A549 treated with DMSO at 1 μM for 4 hours (cell line): ENCODE measurements at places on chromosomes 4 and X. TPM values are rescaled to one million over a fixed set of nuclear protein-coding genes. Genes with fewer than 3 reads are reported as not detected.

BRS3 gene
- total RNA-seq: not detected in 5 replicates

PCDH18 gene
- total RNA-seq: not detected in 5 replicates

CCDC158 gene
- 0.02 to 0.03 TPM in 2 of 5 replicates, not detected in the others for total RNA-seq

CD40LG gene
- not detected in 5 replicates for total RNA-seq

REPS2 gene
- 0.45 to 0.89 TPM (median 0.82 TPM) in 5 replicates for total RNA-seq

PABPC4L gene
- total RNA-seq: 0.05 to 0.16 TPM (median 0.11 TPM) in 5 replicates

UGT2B15 gene
- 0.06 to 0.11 TPM (median 0.08 TPM) in 4 of 5 replicates, not detected in the other for total RNA-seq

C4orf50 gene
- total RNA-seq: not detected in 5 replicates

NUP62CL gene
- 14.0 to 18.1 TPM (median 16.5 TPM) in 5 replicates for total RNA-seq

ADH7 gene
- total RNA-seq: not detected in 5 replicates

SH3TC1 gene
- 7.6 to 10.5 TPM (median 8.3 TPM) in 5 replicates for total RNA-seq

NRK gene
- not detected in 5 replicates for total RNA-seq

NXF2B gene
- not detected in 5 replicates for total RNA-seq

RAB28 gene
- total RNA-seq: 8.2 to 10.4 TPM (median 10.2 TPM) in 5 replicates

RRH gene
- 0.06 to 0.15 TPM (median 0.11 TPM) in 3 of 5 replicates, not detected in the others for total RNA-seq

SLITRK4 gene
- total RNA-seq: 0.02 TPM in 2 of 5 replicates, not detected in the others

TBL1X gene
- 12.9 to 16.2 TPM (median 14.4 TPM) in 5 replicates for total RNA-seq

SHROOM3 gene
- 3.6 to 5.6 TPM (median 5.0 TPM) in 5 replicates for total RNA-seq

CCKAR gene
- not detected in 5 replicates for total RNA-seq

RBMXL3 gene
- total RNA-seq: not detected in 5 replicates

SMR3B gene
- not detected in 5 replicates for total RNA-seq

ALB gene
- 0.15 TPM in 1 of 5 replicates, not detected in the others for total RNA-seq

UCHL1 gene
- 906 to 988 TPM (median 963 TPM) in 5 replicates for total RNA-seq

GNRHR gene
- not detected in 5 replicates for total RNA-seq

GLRB gene
- 0.75 to 0.95 TPM (median 0.88 TPM) in 5 replicates for total RNA-seq

ANKRD50 gene
- 3.8 to 6.1 TPM (median 5.6 TPM) in 5 replicates for total RNA-seq

PORCN gene
- 15.2 to 19.4 TPM (median 17.0 TPM) in 5 replicates for total RNA-seq

TMLHE gene
- 9.5 to 12.9 TPM (median 10.9 TPM) in 5 replicates for total RNA-seq

SPP1 gene
- 164 to 250 TPM (median 177 TPM) in 5 replicates for total RNA-seq

KCNIP4 gene
- not detected in 5 replicates for total RNA-seq

NPNT gene
- total RNA-seq: 0.19 to 0.41 TPM (median 0.22 TPM) in 5 replicates

BMP2K gene
- 8.8 to 13.2 TPM (median 12.2 TPM) in 5 replicates for total RNA-seq

USP17L20 gene
- not detected in 5 replicates for total RNA-seq

NSDHL gene
- total RNA-seq: 39.7 to 43.4 TPM (median 41.6 TPM) in 5 replicates

RGN gene
- 0.13 TPM in 1 of 5 replicates, not detected in the others for total RNA-seq

FOXP3 gene
- total RNA-seq: 0.10 to 0.21 TPM (median 0.12 TPM) in 5 replicates

ADH1C gene
- total RNA-seq: not detected in 5 replicates

KIT gene
- total RNA-seq: not detected in 5 replicates

SNCA gene
- 0.05 to 0.14 TPM (median 0.09 TPM) in 3 of 5 replicates, not detected in the others for total RNA-seq

VSIG1 gene
- total RNA-seq: 0.25 to 0.61 TPM (median 0.37 TPM) in 5 replicates

IBSP gene
- not detected in 5 replicates for total RNA-seq

FAM184B gene
- total RNA-seq: 0.02 to 0.05 TPM (median 0.03 TPM) in 3 of 5 replicates, not detected in the others

TIGD2 gene
- total RNA-seq: 4.3 to 5.6 TPM (median 5.4 TPM) in 5 replicates

ZXDB gene
- 5.5 to 7.9 TPM (median 6.8 TPM) in 5 replicates for total RNA-seq

JADE3 gene
- 11.5 to 16.3 TPM (median 15.0 TPM) in 5 replicates for total RNA-seq
